ENCODE measurements at places on chromosomes 1 and 21.

DNA sequence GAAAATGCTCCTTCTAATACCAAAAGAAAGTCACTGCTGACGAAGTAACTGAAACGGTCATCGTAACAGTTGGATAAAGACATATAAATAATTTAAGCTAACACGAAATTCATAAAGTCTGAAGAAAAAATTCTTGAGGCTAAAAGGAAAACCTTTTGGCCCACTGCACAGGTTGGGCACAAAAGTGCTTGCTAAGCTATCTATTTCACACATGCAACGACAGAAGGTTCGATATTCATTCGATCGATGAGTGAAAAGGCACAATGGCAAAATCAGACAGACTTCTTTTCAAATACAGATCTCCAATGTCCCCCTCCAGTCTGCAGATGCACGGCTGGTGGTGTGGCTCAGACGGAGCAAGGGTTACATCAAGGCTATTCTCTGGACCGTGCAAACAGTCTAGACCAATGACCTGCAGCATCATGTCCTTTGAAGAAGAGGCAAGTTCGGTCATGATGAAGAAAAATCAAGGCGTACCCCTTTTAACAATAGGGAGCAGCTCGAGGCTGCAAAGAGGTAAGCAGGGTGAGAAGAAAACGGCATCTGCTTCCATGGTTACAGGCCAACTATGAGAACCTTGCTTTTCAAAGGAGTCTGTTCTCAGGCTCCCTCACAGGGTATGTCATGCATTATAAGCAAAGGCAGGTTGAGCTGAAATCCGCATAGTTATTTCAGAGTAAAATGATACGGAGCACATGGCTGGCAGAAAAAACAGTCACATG lies 579.6 kb downstream of the USP25 start:
- DNase-seq, result no peak

DNA sequence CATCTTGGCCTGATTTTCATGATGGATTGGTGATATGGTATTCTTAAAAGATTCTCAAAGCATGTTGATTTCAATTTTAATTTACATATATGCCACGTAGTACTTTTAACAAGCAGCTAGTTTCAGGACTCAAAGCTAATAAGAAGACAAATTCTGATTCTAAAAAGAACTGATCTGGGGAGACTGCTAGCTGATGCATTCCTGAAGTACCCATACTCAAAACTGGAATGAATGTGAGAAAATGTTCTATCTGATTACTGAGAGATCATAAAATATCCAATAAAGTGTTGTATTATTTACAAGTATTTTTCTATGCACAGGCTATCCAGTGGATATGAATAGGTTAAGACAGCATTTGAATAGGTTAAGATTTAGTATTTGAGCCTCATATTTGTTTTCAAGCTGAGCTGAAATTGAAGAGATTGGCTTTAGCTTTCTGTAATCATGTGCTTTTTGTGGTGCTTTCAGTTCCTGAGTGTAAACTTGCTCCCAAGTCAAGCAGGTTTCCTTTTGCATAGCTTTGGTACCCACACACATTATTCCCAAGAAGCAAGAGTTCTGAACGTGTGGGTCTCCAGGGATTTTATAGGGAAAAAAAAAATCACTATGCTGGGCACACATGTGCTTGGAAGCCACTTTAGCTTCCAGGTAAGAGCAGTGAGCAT lies 114.1 kb downstream of the VPS13D start:
- no peak for DNase-seq

- no peak for DNase-seq
Observed at GRCh38 chr21:14543983-14544382, 2.1 kb downstream of the SAMSN1 start.

DNA sequence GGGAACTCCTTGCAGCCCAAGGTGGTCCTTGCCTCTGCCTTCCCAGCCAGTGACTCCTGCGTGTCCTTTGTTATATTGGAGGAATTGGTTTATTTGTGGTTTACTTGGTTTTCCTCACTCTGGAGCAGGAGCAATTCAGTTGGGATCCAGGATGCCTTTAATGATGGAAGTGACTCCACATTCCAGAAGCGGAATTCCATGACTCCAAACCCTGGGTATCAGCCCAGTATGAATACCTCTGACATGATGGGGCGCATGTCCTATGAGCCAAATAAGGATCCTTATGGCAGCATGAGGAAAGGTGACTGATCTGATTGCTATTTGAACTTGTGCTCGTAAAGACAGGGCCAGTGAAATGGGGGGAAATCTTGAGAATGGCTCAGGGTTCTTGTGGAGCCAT lies 15.1 kb upstream of the PIGV start:
- peak; percentile 59 for DNase-seq

DNA sequence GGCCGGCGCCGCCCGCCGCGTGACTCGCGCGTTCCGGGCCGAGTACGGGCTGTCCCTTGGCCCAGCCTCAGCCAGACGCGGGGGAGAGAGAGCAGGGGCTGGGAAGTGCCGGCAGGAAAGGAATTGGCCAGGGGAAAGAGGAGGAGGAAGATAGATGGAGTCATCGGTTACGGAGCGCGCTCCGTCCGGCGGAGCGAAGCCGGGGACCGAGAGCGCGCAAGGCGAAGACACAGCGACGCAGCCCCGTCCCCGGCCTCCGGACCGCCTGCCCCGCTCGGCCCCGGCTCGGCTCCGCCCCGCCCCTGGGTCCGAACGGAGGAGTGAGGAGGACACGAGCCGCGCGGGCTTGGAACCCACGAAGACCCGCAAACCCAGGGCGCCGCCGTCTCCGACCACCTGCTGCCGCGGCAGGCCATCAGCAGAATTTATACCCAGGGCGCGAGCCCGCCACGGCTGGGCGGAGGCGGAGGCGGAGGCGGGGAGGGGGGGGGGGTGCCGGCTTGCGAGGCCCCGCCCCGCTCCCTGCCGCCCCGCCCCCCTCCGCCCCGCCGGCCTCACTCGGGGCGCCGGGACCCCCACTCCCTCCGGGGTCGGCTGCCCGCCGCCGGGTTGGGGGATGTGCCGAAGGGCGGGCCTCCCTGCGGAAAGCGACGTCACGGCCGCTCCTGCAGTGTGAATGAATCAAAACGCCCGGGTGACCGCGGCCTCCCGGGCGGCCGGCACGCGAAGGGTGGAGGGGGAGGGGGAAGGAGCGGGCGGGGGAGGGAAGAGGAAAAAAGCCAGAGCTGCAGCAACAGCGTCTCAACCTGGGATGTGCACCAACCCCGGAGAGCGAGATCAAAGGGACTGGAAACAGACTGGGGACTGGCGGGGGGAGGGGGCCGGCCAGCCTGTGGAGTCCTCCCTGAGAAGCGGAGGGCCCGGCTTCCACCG lies at the start of gene LHX4:
Gene LHX4, plus strand, starts transcription at position 782 of the 933 bp plus-strand sequence. CDS start 266 bp downstream, outside the sequence.
- DNase-seq, result no peak

DNA sequence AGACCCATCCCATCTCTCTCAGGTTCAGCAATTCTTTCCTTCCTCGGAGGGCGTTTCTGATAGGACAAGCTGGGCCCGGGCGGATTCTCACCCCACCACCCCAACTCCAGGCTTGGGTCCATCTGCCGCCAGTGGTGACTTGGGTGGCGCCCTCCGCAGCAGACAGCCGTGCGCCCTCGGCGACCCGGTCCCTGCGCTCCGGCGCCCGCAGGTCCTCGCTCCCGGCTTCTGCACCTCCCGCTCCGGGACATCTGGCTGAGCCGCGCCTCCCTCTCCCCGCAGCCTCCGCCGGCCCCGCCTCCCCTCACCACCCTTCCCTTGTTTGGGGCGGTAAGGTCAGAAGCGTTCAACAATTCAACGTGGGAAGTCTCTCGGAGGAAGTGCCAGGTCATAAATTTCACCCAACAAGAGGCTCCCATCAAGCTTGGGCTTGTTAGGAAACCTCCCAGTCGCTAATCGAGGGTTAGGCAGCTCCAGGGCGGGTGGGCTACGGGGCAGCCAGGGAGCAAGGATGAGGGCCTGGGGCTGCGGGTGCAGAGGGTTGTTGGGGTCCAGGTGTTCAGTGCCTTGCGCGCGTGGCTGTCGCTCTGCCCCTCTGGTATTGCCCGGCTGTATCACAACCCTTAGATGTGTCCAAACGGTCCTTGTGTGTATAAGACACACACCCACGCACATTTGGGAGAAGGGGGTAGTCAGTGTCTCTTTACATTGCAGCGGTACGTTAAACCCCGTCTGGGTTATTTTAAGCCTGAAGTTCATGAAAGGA lies 39.8 kb downstream of the OLIG1 start:
- DNase-seq, result no peak

GRCh38 chr1:231750818-231751362 lies 124.3 kb downstream of the DISC1 start:
- no peak for DNase-seq

- DNase-seq, result no peak
Observed at GRCh38 chr1:41509270-41509671, 24.8 kb upstream of the EDN2 start.

- no peak for DNase-seq
Observed at GRCh38 chr1:157025385-157025784, 20.2 kb downstream of the ARHGEF11 start.

DNA sequence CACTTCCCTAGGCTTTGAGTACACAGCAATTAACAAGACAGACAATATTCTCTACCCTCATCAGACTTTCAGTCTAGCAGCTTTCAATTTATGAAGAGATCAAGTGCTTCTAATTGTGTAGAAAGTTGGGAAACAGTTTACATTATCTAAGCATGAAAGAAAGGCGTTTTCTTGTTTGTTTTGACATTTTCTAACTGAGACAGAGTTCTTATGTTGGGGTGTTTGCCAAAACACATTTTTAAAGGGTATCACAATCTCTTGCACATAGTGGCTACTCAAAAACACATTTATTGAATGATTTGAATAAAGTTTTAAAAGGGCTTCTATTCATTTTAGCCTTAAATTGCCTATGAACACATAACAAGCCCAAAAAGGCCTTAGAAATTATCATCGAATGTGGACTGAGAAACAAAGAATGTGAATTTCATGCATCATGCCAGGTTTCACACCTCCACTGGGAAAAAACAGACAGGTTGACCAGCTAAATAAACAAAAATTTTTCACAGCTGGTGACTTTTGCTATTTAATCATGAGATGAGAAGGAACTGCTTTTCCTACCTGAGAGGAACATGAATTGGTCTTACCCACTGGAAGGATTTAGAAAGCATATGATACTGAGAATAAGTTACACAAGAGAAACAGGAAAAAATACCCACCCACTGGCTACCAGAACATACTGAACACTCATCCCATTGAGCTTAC lies 394.5 kb upstream of the PKN2 start:
- no peak for DNase-seq

- no peak for DNase-seq
Observed at GRCh38 chr1:92848201-92848600, 16.4 kb downstream of the RPL5 start.

DNA sequence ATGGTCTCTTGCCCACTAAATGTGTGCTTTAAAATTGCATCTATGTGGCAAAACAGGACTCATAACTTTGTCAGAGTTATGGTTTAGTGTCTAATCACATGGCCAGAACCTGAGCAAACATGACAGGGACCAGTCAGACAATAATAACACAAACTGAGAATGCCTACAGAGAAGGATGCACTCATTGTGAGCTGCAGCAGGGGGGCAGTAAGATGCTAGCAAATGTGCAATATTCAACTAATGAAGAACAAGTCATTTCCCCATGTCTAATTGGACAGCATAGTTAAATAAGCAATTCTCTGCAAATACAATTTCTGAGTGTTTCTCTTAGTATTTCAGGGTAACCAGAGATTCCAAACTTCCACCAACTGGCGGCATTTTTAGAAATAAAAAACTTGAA lies 30.8 kb downstream of the SPAG17 start:
- no peak for DNase-seq

DNA sequence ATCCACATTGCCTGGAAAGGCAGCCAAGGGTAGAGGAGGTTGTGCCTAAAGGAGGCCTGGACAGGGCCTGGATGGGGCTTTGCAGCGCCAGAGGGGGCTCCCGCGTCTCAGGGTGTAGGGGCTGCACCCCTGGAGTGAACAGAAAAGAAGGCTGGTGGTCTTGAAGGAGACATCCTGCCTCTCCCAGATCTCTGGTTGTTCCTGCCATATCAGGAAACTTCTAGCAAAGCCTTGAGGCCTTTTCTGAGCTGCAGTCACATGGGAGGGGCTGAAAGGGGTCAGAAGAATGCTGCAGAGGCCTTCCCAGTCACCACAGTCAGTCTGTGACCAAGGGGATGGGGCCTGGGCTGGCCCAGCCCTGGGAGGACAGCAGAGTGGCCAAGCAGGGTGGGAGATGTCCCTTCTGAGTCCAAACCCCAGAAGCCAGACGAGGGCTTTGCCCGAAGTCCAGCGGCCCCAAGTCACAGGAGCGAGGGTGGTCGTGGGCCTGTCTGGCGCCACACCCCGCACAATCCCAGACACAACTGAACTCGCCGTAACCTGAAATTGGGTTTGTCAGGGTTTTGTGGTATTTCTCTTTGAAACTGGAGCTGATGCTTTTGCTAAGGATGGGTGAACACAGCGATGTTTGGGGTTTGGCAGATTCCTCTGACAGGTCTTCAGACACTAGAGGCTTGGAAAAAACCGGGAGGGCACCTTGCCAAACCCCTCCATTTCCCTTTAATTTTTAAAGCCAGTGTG lies 29.6 kb downstream of the SIM2 start:
- peak; percentile 40 for DNase-seq

- DNase-seq, result peak; percentile 65
Observed at GRCh38 chr1:161047436-161048420, 2.0 kb upstream of the USF1 start.

DNA sequence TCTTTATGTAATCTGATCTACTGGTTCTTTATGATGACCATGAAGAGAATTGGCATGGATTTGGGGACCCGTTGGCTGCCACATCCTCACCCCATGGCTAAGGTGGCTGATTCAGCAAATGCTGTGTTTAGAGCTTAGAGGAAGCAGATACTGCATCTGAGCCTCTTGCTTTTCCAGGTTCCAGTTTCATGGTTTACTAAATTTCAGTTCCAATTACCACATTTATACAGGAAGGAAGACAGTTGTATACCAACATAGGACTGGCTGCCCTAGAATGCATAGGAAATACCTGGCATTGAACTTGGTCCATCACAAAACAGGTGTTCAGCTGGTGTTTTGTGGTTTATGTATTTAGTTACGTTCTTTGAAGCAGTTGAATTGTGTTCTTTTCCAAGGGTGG lies 107.1 kb downstream of the ST3GAL3 start:
- DNase-seq, result no peak
